ENCODE measurements at places on chromosomes 6 and 20.

- no peak for DNase-seq
Measured at GRCh38 chr20:2236256-2236655, 59.5 kb upstream of the TGM3 start.

DNA sequence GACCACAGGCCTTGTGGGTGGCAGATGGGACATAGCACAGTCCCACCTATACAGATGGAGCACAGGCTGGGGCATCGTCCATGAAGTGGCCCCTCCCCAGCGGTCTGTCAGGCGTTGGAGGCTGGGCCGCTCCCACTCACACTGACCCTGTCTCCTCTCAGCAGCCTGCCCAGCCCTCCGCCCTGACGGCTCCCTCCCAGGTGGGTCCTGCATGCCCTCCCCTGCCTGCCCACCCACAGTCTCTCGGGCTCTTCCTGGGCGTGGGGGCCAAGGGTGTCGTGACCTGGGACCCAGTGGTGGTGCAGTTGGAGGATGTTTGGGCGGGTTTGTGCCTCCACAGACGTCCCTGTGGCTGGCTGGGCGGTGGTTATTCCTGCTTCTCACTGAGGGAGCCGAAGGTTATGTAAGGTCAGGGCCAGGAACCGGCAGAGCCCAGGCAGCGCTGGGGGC, 22.3 kb downstream of the COL20A1 start:
- DNase-seq = no peak

DNA sequence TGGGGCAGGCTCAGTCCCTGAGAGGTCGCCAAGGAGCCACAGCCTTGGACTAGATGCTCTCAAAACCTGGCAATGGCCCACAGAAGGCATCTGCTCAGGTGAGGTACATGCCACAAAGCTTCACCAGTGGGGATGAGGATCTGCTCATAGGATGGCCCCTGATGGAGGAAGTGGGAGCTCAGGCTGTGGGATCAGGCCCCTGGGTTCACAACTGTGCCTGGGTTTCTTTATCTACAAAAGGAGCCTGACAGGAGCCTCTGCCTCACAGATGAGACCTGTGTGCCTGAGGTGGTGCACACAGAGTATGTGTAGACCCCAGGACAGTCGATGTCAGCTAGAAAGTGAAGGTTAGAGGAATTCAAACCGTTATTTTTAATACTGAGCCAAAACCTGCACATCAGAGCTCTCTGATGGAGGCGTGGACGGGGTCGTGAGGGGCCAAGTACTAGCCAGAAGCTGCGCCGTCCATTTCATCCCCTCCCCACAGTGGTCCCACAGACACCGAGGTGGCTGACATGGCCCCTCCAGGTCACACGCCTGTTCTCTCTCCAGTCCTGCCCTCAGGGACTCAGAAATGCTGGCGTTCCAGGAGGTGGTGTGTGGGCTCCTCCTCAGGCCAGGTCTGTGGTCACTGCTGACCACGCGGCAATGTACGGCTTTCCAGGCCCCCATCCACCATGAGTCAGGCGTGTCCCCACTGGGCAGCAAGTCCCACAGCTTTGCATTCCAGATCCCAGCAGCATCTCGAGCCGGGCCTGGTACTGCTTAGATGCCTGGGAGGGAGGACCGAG, 33.3 kb downstream of the NTSR1 start:
- DNase-seq = no peak

- no peak for DNase-seq
Measured at GRCh38 chr20:11379257-11380011, 538.3 kb upstream of the BTBD3 start.

Measured in stimulated activated CD8-positive, alpha-beta memory T cell treated with anti-CD3 and anti-CD28 coated beads, Interleukin-4, amount 100 ng/mL, for 48 hours (primary cell).